ENCODE measurements at places on chromosomes 11 and 22.

- DNase-seq, result no peak
- no peak overlapping the region for H3K27ac ChIP-seq
- H3K36me3 ChIP-seq, result no peaks in the 10 kb centered on the region
- H3K4me1 ChIP-seq, result peaks cover 50% of the 10 kb centered on the region
Measured at GRCh38 chr11:43578346-43579170, 102.0 kb upstream of the HSD17B12 start.

DNA sequence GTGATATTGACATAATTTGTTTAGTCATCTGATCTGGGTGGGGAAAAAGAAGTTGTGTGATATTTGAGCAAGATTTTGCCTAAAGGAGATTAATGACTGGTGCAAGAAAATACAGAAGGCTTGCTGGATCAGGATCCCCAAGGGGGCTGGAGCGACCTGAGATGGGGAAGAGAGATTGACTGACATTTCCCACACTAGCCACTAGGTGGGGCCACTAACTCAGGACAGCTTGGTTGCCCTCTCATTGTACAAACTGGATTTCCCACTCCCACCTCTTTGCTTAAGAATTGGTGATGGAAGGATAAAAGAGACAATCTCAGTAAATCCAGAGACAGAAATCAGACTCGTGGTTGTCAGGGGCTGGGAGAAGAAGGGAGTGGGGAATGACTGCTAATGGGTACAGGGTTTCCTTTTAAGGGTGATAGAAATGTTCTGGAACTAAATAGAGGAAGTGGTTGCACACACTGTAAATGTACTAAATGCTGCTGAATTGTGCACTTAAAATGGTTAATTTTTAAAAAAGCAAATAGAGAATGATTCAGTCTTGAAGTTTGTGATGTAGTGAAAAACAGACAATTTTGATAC lies 50.7 kb downstream of the CTTN start:
- H3K27ac ChIP-seq, result no peak overlapping the region
- peaks cover 16% of the 10 kb centered on the region for H3K27me3 ChIP-seq
- H3K4me3 ChIP-seq, result no peak overlapping the region
- H3K36me3 ChIP-seq, result peaks cover 15% of the 10 kb centered on the region
- no peaks in the 10 kb centered on the region for H3K4me1 ChIP-seq

DNA sequence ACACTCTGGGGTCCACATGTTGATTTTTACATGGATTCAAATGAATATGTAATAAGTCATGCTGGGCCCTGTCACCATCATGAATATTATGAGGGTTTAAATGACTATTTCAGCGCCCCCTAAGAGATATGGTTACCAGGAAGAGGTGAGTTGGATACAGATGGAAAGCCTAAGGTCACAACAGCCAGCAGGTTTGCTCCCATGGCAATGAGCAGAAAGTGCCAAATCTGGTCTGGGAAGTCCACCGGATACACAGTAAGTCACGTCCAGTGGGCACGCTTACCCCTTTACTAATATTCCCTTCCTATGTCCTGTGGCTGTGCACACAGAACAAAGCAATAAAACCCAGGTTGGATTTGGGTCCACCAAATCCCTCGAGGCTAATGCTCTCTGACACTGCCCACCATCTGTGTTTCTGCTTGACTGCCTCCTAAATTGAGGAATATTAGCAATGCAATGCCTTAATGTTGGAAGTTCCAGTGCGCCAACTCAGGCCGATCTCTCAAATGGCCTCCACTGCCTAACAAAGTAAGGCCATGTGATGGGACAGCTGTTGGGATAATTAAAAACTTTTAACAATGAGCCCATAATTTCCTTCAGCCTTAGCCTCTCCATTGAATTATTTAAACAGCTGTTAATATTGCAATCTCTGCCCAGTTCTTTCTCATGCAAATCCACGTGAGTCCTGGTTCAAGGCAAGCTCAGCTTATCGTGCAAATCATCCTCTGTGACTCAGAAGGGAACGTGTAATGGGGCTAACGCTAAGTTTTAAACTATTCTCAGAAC lies 97.6 kb downstream of the SLC1A2 start:
- H3K4me3 ChIP-seq, result no peak overlapping the region
- H3K27me3 ChIP-seq, result no peaks in the 10 kb centered on the region
- no peaks in the 10 kb centered on the region for H3K36me3 ChIP-seq
- H3K27ac ChIP-seq, result no peak overlapping the region

DNA sequence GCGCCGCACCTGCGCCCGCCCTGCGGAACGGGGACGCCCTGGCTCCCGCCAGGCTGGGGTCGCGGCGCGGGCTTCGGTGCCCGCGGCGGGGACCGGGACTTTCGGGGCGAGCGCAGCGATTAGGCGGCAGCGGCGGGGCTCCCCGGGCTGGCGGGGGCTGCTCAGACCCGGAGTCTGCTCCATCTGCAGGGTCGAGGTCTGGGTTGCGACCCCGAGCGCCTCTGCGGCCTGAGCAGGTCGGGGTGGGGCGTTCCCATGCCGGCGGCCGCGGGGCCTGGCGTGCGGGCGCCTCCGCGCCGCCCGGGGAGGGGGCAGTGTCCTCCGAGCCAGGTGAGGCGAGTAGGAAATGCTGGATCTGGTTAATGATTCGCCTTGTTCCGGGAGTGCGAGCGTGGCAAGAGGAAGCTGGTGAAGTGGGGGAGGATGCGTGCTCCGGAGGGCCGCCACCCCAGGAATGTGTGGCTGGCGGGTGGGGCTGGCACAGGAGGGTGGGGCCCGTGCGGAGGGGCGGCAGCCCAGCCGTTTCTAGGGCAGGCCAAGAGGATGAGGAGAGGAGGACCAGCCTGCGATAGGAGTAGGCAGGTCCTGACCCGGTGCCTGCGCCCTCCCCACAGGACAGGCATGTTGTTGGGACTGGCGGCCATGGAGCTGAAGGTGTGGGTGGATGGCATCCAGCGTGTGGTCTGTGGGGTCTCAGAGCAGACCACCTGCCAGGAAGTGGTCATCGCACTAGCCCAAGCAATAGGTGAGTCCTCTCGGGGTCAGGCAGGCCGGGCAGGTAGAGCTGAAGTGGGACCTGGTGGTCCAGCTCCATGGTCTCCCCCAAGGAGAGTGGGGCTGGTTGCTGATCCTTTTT lies 606 bp downstream of the RASSF7 start:
- no peak for DNase-seq
- H3K27ac ChIP-seq, result no peak overlapping the region
- H3K27me3 ChIP-seq, result peaks cover 8% of the 10 kb centered on the region
- peaks cover 11% of the 10 kb centered on the region for H3K4me1 ChIP-seq

- H3K27me3 ChIP-seq, result peaks cover 17% of the 10 kb centered on the region
- peak; percentile 6 for DNase-seq
- no peak overlapping the region for H3K27ac ChIP-seq
Measured at GRCh38 chr11:32213223-32213622, 122.3 kb downstream of the RCN1 start.

Measured in activated naive CD8-positive, alpha-beta T cell treated with anti-CD3 and anti-CD28 coated beads, Interleukin-2, amount 50 U/mL, for 24 hours (primary cell).